Mucosa of descending colon (tissue), 3 donors: ENCODE measurements at places on chromosomes 2 and 18.

DNA sequence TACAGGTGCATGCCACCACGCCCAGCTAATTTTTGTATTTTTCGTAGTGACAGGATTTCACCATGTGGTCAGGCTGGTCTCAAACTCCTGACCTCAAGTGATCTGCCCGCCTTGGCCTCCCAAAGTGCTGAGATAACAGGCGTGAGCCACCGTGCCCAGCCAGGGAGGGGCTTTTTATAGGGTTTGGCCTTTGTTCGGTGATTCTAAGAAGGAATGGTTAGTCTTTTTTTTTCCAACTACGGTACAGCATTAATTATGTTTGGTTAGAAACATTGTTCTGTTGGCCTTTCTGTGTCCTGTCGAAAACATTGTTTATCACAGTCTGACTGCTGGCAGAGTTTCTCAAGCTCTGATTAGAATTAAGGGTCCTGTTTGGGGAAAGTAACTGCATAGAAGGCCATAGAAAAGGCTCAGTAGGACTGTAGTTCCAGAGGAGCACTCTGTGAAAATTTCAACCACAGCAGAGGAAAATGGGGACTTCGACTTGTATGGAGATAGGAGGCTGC is 19.3 kb upstream of the SMCHD1 start:
- peak; percentile 80 for DNase-seq

DNA sequence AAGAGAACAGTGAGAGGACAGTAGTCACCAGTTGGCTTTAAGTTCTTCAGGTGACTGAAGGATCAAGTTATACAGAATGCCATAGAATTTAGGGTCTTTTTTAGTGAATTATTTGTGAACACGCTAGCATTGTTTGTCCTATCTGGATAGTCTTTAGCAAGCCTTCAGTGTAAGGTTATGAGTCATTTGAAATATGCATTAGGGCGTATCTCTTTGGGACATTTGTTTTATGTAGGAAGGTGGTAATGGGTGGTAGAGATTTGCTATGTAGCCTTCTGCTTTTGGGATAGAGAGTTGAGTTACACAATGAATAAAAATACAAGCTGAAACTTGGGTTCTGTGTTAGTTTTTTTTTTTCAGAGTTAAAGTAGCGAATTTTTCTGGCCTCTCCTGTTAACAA is 13.0 kb downstream of the ACTR2 start:
- DNase-seq = no peak

- DNase-seq = no peak
Measured at GRCh38 chr2:239132156-239132709, 268.6 kb downstream of the HDAC4 start.

DNA sequence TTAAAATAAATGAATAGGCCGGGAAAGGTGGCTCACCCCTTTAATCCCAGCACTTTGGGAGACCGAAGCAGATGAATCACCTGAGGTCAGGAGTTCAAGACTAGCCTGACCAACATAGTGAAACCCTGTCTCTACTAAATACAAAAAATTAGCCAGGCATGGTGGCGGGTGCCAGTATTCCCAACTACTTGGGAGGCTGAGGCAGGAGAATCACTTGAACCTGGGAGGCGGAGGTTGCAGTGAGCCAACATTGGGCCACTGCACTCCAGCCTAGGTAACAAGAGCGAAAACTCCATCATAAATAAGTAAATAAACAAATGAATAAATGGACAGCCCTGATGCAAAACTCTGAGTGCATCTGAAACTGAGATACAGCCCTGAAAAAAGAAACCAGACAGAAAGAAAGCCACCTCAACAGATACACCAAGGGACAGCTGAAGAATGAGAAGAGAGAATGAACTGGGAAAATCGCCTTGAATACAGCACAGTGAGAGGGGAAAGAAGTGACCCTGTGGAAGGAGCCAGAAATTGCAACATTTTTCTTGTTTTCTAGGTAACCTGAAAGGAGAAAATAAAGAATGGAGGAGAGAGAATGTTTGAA is 64.4 kb downstream of the TRABD2A start:
- DNase-seq = no peak

DNA sequence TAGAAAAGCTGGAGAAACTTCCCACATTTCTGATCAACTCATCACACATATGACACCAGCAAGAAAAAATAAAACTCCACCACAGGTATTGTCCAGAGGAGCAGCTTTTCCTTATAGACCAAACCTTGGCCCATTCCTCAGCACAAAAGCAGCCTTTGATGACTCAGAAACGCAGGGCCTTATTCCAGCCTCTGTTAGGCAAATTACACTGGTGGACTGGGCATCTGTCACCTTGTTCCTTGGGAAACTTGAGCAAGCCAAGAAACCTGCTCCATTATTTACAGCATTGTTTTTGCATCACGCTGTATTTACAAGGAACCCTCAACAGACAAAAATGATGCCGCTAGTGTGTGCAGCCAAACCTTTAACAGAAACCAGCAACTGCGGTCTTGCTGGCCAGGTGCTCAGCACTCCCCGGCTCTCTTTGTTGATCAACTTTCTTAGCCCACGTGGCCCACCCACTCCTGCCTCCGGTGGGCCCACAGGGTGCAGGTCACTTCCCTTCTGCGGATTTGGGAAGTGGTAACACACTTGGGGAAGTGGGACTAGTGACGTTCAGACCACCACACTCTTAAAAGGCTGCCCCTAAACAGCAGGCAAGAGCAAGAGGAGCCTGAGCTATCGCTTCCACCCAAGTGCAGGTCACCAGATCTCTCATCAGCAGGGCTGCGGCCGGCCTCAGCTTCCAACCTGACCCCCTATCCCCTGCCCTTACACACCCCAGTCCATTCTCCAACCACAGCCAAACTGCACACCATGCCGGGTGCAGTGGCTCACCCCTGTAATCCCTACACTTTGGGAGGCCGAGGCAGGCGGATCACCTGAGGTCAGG is 1.5 kb downstream of the AP1S3 start:
- DNase-seq = peak; percentile 54

GRCh38 chr2:105390454-105390853 is 8.4 kb downstream of the FHL2 start:
- DNase-seq = no peak

DNA sequence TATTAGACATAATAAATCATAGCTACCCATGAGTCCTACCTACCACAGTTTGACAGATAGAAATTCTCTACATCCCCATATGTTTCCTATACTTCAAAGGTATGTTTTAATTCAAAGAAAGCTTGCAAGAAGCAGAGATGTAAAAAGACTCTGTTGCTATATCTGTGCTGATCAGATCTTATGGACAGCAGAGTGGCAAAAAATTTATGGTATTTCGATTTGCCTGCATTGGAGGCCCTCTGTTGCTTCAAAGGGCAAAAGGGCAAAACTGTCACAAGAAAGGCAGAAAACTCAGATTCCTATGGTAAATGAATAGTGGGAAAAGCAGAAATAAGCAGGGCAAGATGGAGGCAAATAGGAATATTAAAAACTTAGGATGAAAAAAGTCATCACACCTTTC is 447.8 kb upstream of the SPHKAP start:
- DNase-seq = no peak

DNA sequence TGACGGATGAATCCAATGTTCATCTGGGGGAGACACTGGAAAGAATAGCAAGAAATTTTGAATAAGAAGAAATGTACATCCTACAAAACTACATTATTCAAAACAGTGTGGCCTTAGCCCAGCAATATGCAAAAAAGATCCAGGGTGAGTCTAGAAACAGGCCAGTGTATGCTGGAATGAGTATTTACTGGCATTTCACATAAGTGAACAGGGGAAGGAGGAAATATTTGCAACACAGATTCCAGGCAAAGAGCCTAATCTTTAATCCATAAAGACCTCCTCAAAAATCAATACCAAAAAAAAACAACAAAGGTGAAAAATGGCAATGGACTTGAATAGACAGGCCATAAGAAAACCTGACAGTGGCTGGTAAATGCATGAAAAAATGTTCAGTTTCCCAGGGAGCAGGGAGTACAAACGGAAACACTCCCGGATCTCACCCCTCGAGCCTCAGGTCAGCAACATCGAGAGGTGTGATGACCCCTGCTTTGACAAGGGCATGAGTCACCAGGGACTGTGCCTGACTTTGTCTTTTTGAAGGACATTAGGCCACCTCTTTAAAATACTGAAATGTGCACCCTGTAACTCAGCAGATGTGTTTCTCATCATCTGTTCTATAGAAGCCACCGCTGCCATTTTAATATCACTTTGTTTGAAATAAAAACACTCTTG is 12.7 kb upstream of the GPC1 start:
- DNase-seq = no peak

GRCh38 chr2:96788442-96789244 is 27.4 kb upstream of the CNNM3 start:
- DNase-seq = peak; percentile 84

DNA sequence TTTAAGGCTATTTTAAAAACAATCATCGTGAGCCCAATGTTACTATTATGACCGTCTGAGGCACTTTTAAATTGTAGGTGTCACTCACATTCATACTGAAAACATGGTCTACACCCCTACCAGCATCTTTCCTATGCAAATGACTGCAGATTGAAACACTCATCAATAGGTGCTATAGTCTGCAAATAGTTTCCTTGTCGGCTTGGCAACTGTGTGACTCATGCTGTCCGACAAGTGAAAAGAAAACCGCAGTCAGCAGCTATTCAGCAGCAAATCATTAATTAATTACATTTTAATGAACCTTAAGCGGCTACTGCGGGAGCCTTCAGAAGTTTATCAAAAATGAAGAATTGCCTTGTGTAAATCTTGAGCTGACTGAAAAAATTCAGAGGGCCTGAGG is 134.4 kb downstream of the FIGN start:
- no peak for DNase-seq

DNA sequence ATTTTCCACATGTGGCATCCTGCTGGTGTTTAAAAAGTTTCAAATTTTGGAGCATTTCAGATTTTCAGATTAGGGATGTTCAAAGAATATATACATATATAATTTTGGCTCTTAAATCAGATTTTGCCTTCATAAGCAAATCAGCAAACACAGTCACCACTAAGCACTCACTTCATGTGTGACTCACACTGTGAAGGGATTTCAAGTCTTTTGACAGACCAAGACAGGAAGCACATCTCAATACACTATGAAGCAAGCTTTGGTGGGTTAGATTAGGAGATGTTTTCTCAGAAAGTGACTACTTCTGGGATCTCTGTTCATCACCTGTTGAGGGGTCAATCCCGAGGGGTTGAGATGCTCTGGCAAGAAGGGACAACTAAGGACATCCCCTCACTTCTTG is 227.8 kb upstream of the RBBP8 start:
- no peak for DNase-seq

GRCh38 chr2:98541906-98542305 is 66.4 kb downstream of the COA5 start:
- no peak for DNase-seq

- DNase-seq = peak; percentile 36
Measured at GRCh38 chr2:98909317-98910211, 26.5 kb downstream of the CRACDL start.

GRCh38 chr2:120239488-120240287 is 13.0 kb upstream of the RALB start:
- DNase-seq = peak; percentile 55

DNA sequence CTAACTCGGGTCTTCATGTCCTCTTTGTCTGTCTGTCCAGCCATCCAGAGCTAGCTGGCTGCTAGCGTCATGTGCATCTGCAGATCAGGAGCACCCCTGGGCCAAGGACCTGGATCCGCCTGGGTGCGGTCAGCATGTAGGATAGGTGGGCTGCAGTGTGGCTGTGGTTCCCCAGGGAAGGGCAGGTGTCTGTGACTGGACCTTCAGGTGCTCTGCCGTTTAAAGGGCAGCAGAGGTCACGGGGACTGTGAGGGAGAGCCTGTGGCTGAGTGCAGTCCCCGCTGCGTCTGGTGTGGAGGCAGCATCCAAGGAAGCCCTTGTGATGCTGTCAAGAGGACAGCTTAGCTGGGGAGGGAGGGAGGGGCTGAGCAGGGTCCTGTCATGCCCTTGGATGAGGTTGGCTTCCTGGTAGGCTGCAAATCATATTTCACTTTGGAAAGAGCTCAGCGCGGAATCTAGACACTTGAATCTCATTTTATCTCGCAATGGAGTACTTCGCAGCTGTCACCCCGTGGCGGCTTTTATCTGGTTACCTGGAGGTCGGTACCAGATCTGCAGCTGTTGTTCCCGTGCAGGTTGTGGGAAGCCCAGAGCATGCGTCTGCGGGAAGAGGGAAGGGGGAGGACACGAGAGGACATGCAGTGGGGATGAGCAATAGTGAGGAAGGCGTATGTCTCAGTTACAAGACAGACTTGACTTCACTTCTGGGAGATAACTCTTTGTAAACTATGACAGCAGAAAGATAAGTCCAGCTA is 5.9 kb upstream of the RALB start:
- no peak for DNase-seq

DNA sequence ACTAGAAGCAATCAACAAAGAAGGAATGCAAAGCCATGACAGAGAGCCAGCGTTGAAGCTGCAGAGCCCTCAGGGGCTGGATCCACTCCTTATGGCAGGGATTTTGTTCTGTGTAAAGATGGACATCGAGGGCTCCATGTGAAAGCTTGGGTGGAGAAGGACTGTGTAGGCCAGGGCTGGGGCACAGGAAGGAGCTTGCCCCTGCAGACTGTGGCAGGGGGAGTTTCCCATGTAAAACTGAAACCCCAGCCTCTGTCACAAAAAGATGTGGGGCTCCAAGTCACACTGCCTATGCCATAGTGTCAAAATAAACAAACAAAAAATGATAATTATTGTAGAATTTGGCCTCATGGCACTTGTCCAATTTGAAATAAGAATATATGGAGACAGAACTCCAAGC is 408.7 kb upstream of the HS6ST1 start:
- DNase-seq = no peak

DNA sequence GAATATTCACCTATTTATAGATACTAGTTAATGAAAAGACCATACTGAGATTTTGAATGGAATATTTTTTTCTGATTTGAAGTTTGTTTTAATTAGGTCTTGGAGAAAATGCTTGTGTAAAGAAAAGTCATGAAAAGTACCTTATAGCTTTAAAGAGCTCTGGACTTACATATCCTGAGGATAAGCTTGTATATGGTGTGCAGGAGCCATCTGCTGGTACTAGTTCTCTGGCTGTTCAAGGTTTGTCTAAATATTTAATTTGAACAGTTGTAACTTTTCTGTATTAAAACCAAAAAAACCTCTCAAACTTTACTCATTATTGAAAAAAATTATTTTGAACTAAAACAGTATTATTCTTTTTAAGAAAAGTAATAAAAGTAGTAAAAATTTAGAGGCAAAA is 50.1 kb downstream of the UBR3 start:
- no peak for DNase-seq

- no peak for DNase-seq
Measured at GRCh38 chr2:197571627-197572271, 55.9 kb downstream of the MOB4 start.

DNA sequence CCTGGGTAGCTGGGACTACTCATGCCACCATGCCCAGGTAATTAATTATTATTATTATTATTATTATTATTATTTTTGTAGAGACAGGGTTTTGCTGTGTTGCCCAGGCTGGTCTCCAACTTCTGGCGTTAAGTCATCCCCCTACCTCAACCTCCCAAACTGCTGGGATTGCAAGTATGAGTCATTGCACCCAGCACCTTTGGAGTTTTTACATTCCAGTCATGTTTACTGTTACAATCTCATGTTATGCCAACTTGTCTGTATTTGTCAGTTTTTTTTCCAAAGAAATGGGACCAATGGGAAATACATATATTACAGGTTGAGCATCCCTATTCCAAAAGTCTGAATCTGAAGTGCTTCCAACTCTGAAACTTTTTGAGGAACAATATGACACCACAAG is 903.8 kb downstream of the SLC4A3 start:
- no peak for DNase-seq
